ENCODE measurements at places on chromosomes 3 and 15.
A peak's percentile ranks its signal among the peaks of the same experiment; 100 is the strongest.

GRCh38 chr15:38111070-38111469, 141.6 kb upstream of the SPRED1 start:
- no peak for DNase-seq

GRCh38 chr3:47010111-47010712, 30.7 kb downstream of the NBEAL2 start:
- DNase-seq: no peak

DNA sequence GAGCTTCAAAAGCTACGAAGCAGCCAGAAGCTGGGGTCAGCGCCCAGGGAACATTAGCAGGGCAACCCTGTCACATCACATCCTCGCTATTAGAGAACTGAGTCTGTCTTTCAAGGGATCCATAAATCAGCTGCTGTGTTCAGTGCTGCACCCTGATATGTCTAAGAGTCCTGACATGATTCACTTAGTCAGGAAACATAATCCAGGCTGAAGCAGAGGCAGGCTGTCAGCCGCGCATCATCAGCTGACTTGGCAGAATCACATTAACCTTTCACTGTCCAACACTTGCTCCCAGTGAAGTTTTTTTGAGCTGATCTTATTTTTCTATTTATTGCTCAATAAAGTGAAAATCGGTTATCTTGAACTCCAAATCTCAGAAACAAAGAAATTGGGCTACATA, 23.5 kb downstream of the MYH15 start:
- peak; percentile 24 for DNase-seq

DNA sequence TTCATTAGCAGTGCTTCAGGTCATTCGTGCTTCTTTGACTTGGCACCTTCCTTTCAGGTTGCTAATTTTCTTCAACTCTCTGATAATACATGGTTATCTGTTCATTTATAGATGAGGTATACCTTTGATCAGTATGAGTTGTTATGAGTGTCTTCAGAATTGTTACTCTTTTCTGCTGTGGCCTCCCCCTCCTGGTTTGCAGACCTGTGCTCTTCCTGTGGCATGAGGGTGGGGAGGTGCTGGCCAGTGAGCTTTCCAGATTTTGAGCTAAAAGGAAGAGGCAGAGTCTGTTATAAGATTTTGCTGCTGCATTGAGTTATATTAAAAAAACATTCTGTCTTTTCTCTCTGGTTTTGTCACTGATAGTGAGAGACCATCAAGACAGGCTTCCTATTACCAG, 30.8 kb upstream of the GOLGA6L9 start:
- no peak for DNase-seq

- no peak for DNase-seq
Measured at GRCh38 chr15:88902221-88902835, 7.0 kb upstream of the HAPLN3 start.

DNA sequence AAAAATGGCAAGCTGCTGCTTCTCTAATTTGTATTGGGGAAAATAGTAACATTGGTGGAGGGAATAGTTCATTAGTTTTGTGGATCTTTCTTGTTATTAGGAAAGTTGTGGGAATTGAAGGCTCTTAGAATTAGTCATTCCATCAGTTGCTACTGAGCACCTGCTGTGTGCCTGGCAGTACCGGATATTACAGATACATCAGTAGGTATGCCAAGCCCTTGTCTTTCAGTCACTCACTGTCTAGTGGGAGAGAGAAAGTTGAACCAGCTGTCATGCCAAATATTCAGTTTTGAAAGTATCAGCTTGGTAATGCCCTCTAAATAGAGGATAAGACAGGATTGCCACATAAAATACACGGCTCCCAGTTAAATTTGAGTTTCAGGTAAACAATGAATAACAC, 32.5 kb downstream of the IGSF10 start:
- DNase-seq: no peak

- DNase-seq: no peak
Measured at GRCh38 chr3:127352612-127353011, 64.8 kb upstream of the PRR20G start.

- no peak for DNase-seq
Measured at GRCh38 chr3:10848261-10848660, 32.2 kb downstream of the SLC6A11 start.

- DNase-seq: no peak
Measured at GRCh38 chr3:188209740-188210139, 55.8 kb downstream of the LPP start.

- no peak for DNase-seq
Measured at GRCh38 chr3:123149525-123149924, 52.2 kb upstream of the SEC22A start.

DNA sequence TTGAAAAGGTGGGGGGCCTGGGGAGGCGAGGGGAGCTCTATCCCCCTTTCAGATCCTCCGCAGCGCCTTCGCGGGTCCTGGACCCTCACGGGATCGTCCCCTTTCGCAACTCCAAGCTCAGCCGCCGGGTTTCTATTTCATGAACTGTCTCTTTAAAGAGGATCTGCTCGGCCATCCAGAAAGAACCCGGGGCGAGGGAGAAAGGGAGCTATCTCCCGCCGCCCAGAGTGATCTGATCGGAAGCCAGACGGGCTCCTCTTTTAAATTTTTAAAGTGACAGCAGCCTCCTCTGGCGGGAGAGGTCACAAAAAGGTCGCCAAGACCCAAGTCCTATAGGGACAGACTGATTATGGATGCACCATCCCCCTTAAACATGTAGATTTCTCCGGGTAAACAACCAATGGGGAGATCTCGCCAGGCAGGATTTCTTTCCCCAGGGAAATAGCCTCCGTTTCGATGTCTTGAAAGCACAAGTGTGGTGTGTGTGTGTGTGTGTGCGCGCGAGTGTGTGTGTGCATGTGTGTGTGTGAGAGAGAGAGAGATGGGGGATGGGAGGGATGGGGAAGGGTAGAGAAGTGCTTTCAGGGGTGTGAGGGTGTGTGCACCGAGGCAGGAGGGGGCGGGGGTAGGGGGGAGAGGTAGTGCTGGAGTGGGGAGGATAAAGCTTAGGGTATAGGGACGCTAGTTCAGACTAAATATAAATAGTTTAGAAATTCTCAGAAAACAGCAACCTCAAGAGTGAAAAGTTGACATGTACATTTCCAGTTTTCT, 516.1 kb downstream of the MECOM start:
- DNase-seq: peak; percentile 77

DNA sequence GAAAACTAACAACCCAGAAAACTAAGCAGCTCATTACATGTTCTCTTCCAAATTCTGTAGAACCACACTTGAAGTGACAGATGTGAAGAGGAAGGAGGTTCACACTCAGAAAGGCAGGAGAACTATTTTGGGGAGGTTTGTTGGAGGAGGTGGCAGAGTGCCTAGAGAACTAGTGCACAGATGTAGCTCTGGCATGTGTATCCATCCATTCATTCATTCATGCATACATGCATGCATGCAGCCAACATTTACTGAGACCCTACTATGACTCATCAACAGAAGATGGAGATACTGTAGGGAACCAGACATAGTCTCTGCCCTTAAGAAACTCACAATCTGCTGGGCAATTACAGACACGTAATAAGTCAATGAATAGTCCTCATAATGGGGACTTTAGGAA, 116.7 kb downstream of the ERC2 start:
- no peak for DNase-seq

DNA sequence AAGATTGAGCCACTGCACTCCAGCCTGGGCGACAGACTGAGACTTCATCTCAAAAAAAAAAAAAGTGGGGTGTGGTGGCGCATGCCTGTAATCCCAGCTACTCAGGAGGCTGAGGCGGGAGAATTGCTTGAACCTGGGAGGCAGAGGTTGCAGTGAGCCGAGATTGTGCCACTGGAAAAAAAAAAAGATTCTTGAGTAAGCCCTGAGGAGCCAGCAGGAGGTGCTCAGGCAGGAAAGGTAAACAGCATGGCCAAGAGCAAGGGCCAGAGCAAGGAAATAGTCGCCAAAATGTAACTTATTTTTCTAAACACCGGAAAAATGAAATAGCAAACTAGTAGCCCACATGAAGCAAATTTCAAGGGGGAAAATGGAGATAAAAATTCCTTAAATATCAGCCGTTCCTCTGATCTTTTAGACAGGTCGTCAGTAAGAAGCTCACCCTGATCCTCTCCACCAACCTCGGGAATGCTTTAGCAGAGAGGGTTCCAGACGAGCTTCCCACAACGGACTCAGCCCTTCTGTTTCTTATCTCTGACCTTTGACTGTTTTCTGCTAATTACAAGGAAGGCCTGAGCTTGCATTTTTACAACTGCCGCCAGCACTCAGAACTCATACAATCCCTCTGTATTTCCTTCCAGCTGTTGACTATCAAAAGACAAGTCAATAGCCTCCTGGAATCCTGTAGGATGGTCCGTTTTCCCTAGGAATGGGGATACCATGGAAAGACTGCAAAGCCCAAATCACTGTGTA, 45.0 kb upstream of the AKAP13 start:
- no peak for DNase-seq

DNA sequence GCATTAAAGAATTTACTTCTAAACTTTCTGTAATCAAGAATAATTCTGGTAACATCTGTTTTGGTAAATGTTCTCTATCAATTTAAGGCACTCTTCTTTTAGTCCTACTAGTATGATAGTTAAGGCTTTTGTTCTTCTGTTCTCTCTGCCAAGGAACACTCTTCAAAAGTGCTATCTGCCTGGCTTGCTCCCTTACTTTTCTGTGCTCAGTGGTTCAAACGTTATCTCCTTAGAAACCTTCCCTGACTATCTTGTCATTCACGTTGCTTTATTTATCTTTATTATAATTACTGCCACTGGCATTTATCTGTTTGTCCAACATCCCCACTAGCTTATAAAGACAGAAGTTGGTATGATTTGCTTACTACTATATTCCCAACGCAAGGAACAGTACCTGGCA, 59.2 kb downstream of the RFX7 start:
- DNase-seq: no peak

DNA sequence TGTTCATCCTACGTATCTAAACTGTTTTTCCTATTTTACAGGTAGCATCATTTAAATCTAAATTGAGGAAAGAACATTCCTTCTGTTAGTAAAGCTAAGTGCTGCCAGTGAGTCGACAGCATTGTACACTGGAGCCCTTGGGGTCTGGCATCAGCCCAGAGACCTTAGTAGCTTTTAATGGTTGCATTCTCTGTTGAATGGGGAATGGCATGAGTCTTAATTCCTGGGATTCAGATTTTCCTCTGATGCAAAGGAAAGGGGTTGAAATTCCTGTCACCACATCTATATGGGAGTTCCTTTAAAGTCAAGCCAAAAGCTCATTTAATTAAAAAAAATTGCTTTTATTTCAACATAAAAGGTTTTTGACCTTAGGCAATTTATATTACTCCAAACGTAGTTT, 148.4 kb upstream of the GBE1 start:
- DNase-seq: no peak
